Non-pigmented ciliary epithelial cell (primary cell): ENCODE measurements at places on chromosomes 3 and 15.

DNA sequence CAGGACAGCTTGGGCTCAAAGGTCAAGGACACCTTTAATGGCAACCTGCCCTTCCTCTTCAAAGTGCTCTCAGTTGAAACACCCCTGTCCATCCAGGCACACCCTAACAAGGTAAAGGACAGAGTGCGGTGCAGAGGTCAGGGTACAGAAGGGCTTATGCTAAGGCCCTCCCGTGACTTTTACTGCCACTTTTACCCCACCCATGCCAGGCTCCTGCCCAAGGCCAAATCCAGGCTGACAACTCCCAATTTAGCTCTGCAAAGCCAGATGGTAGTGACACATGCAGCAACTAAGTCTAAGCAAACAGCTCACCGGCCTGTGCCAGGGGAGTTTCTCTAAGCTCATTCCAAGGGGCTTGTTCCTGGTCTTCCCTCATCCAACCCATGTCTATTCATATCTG lies 1.6 kb downstream of the MPI start:
- no peak for DNase-seq

GRCh38 chr3:168581771-168582225 lies 486.1 kb upstream of the GOLIM4 start:
- no peak for DNase-seq

- no peak for DNase-seq
Measured at GRCh38 chr3:19357947-19358346, 209.6 kb downstream of the KCNH8 start.

DNA sequence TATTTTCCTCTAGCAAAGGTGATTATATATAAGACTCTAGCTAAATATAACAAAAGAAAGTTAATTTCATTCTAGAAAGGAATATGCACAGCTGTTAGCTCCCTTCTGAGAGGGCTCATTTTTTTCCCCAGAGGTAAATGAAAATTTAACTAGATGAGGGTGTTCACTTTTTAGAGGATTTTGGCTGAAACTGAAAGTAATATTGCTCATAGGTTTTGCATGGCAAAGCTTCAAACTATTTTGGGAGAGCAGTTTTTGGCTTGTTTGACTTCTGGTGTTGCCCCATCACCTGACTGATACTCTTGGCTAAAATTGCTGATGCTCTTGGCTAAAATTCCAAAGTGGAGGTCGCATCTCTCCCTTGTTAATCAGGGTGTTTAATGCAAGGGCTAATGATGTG lies 311.9 kb downstream of the EDEM1 start:
- no peak for DNase-seq

GRCh38 chr3:111921181-111921580 lies 57.6 kb upstream of the ABHD10 start:
- no peak for DNase-seq
